Stimulated activated CD8-positive, alpha-beta memory T cell treated with anti-CD3 and anti-CD28 coated beads, Interleukin-4, amount 100 ng/mL, for 1 hour (primary cell): ENCODE measurements at places on chromosomes 5 and 9.

- no peak for DNase-seq
These were observed 70.3 kb upstream of the MAP1B start for GRCh38 chr5:72036951-72037350.

DNA sequence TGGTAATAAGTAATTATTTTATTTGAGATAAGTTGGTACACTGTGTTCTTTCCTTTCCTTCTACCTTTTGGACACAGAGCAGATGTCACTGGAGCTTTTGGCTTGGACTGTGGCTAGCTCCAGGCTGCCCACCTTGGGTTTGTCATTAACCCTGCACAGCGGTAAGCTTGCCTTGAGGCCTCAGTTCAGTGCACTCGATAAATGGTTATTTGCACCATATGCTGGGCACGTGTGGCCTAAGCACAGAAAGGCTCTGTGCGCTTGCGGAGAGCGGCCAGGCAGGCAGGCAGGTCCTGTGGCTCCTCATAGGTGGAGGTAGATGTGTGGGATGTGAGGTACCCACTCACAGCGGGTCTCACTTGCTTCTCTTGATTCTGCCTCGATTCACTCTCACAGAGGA lies 30.0 kb upstream of the TENT4A start:
- no peak for DNase-seq

DNA sequence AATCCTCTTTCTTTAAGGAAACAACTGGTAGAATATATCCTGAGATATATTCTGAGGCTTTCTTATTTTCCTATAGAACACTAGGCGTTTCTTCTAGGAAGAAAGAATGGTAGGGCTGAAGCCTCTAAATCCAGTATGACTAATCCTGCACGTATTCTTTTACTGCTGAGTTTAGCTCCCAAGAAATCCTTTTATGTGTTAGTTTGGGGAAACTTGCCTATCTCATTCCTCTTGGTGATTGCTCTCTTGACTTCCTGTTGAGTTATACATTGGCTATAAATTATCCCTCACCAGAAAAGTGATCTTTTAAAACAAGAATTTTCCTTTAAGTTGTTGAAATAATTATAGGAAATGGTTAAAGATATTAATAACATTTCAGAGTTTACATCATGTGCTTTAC lies 422.9 kb downstream of the TMEM161B start:
- no peak for DNase-seq

GRCh38 chr9:131635285-131635684 lies 90.0 kb downstream of the PRRT1B start:
- DNase-seq: peak; percentile 37

DNA sequence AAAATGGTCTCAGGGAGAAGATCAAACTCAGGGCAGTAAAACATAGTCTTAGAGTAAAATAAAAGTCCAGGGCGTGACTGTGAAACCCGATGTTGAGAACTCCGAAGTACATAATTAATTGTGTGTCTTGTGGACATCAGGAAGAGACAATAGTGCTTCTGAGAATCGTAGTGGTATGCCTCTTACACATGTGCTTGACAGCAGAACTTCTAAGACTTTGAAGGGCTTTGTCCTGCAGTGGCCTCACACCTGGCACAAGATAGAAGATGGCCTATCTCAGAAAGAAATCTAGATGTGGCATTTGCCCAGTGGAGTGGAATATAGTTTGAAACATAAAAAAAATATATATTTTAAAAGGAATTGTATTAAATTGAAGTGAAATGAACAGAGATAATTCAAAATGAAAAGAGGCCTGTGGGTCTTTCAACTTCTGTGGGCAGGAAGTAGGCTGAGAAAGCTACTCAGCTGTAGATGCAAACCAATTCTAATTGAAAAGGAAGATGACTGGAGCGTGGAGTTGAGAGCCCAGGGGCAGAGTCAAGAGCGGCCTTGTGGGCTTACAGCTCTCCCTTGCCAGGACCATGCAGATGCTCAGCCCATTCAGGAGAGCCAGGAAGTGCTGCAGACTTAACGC lies 468.4 kb downstream of the KDM4C start:
- no peak for DNase-seq

GRCh38 chr5:180060192-180060591 lies 11.4 kb downstream of the RNF130 start:
- no peak for DNase-seq

DNA sequence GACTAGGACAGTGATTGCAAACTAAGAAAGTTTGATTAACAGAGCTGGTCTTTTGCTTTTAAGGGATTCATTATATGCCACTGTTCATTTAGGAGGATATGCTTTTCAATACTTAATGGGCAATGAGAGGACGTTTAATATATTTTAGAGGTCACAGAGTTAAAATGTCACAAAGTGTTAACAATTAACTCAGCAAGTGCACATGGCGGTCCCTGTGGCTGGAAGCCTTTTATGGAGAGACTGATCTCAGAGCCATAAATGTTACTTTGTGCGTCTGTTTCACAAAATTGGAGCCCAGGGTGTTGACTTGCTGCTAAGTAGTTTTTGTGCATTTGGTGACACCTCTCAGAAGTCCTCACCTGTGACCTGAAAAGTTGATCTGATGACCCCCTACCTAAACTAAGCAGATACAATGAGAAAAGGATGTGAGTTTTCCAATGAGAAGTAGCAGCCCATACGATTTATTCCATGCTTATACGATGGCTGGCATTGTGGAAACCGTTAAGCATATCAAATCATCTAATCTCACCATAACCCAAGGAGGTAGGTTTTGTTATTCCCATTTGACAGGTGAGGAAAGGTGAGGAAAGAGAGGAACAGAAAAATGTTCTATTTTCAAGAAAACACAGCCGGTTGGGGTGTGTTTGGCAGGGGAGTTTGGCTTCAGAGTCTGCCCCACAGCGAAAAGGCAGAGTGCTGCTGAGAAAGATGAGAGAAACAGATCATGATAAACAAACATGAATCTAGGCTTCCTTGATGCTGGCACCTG lies 64.4 kb downstream of the CMYA5 start:
- no peak for DNase-seq

DNA sequence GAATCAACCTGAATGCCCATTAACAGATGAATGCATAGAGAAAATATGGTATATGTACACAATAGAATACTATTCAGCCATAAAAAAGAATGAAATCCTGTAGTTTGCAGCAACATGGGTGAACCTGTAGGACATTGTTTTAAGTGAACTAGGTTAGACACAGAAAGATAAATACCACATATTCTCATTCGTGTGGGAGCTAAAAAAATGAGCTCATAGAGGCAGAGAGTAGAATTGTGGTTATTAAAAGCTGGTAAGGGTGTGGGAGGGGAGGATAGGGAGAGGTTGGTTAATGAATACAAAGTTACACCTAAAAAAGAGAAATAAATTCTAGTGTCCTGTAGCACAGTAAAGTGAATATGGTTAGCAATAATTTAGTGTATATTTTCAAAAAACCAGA lies 23.5 kb downstream of the PTTG1 start:
- no peak for DNase-seq

GRCh38 chr5:176874198-176874780 lies 24.9 kb downstream of the HK3 start:
- DNase-seq: no peak

- DNase-seq: no peak
These were observed 59.2 kb upstream of the STK32A start for GRCh38 chr5:147175516-147176097.

GRCh38 chr5:170589643-170590042 lies 85.8 kb downstream of the KCNIP1 start:
- no peak for DNase-seq
